ENCODE measurements at places on chromosomes 12 and 14.

GRCh38 chr14:23881282-23881681, 72.3 kb upstream of the DHRS4 start:
- DNase-seq = no peak

GRCh38 chr12:120978296-120979219, at the start of gene HNF1A:
Gene HNF1A, plus strand, starts transcription at chr12:120978543. Its CDS starts 226 bp downstream, at chr12:120978769.
- DNase-seq = no peak

DNA sequence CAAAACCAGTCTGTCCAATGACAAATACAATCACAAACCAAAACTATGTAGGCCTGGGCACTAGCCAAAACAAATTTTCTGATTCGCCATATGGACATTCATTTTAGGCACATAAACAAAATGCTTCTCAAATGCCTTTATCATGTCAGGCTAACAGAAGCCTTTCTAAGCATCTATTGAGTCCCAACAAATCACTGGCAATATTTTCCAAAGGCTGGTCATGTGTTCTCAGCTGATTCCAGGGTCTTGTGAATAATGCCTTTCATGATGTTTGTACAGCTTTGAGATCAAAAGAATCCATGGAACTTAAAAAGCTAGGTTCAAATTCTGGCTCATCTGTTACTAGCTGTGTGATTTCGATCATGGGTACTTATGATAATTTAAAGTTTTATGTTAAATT, 16.1 kb downstream of the FSCB start:
- DNase-seq = no peak

- no peak for DNase-seq
These were observed 13.9 kb upstream of the HDAC7 start for GRCh38 chr12:47833591-47834012.

DNA sequence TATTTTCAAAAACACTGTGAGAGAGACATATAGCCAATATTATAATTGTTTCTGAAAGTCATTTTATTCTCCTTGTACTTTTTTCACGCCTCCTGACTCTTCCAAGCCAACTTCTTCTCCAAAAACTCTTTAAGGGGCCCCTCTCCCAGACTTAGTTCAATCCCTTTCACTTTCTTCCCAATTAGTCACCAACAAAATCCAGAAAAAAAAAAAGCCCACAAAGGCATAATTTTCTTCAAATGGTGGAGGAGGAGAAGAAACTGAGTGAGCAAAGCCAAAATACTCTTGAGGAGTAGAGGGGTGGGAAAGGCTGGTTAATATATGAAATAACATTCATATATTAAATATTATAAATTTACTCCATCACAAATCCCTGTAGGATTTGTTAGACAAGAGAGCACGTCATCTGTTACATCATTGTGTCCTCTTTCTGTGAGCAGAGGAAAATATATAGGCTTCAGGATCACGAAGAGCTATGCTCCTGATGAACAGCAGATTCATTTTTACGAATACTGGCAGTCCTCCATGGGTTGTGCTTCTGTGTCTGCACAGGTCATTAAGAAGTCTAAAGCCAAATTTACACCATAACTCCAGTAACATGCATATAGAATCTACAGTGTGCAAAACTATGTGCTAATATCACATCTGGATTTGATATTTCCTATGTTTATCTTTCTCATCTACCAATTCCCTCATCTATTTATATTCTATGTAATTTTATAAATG, 25.9 kb upstream of the NID2 start:
- DNase-seq = no peak

DNA sequence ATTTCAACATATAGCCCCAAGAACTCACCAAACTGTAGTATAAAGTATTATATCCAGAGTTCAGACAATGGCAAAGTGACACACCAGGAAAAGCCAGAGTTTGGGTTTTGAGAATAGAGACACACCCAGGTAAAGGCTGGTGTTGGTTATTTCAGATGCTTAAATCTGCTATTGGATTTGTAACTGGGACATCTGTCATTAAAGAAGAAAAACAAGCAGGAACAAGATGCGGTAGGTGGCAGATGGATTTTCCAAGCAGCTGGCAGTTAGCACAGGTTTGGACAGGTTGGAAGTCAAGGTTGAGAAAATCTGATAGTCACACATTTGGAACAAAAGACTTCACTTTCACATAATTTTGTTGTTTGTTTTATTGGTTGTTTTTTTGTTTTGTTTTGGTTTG, 14.4 kb upstream of the CDK17 start:
- no peak for DNase-seq

DNA sequence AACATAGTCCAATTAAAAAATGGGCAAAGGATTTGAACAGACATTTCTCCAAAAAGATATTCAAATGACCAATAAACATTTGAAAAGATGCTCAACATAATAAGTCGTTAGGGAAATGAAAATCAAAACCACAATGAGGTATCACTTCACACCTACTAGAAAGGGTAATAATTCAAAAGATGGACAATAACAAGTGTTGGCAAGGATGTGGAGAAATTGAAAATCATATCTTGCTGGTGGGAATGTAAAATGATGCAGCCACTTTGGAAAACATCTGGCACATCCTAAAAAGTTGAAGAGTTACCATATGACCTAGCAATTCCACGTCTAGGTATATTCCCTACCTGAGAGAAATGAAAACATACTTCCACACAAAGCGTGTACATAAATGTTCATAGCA, 1.9 kb downstream of the COX16 start:
- DNase-seq = no peak

DNA sequence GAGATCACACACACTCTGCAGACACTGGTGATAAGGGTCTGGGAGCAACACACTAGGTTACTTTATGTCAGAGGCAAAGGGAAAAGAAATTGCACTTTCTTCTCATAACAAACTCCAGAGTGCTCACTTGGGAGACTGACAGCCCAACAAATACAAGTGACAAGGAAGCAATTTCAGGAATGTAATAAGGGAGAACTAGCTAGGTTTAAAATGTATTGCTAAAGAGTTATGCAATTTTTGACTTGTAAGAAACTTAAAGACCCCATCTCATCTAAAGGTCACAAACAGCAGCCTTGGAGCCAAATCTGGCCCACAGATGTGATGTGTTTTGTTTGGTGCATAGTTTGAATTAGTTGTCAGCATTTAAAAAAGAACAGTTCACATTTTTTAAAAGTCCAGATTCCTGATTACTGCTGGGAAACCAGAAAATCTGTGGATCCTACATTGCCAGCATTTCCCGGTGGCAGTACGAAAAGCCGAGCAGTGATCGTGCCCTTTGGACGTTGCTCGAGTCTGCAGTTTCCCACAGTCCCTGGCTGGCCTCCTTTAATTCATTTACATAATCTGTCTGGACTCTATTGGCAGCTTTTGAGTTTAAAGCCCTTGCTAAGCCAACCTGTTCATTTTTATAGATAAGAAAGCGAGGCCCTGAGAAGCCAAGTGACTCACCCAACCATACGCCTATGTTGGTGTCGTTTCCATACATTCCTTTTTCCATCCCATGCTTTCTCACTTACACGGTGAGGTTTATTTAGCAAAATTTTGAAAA, 42.0 kb upstream of the ETV6 start:
- no peak for DNase-seq

DNA sequence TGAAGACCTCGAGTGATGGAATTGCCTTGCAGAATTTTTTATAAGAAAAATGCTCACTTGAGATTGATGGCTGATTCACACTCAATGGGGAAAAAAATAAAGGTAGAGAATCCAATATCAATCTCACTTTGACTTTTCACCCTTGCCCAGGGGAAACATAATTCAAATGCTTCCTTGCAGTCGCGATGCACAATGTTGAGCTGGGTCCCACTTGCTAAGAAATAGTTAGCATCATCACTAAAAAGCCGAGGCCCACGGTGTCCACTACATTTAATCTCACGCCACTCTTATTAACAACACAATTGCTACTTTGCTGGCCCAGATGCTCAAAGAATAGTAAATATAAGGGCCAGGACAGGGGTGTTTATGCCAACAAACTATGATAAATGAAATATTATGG, 223.4 kb downstream of the SPTSSA start:
- no peak for DNase-seq

- no peak for DNase-seq
These were observed 65.6 kb upstream of the TCL1B start for GRCh38 chr14:95620659-95621059.

Data from dorsolateral prefrontal cortex (tissue), 122 donors.